NCI-H446 (cell line): ENCODE measurements at places on chromosomes 3 and 15.

DNA sequence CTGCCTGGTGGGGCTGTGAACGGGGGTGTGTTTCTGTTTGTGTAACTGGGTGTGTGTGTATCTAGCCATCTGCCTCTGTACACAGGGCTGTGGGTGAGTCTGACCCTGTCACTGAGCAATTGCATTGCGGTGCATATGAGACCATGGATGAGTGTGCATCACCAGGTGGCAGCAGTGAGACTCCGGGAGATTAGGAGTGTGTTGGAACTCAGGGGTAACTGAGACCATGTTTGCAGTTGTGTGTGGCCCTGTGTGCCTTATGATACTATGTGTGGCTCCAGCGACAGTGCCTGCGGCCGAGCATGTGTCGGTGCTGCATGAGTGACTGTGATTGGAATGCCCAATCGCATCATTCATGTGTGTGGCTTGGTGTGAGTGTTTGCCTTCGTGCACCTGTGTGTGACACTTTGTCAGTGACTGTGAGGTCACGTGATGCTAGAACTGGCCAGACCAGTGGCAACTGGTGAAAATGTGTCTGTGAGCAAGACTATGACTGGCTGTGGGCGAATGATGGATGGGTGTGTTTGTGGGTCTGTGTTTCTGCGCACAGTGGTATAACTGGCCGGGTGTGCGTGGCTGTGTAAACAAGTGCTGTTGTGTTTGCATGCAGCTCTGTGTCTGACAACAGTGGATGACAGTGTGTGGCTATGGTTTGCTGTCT is 14.0 kb downstream of the VILL start:
- DNase-seq = peak; percentile 33

DNA sequence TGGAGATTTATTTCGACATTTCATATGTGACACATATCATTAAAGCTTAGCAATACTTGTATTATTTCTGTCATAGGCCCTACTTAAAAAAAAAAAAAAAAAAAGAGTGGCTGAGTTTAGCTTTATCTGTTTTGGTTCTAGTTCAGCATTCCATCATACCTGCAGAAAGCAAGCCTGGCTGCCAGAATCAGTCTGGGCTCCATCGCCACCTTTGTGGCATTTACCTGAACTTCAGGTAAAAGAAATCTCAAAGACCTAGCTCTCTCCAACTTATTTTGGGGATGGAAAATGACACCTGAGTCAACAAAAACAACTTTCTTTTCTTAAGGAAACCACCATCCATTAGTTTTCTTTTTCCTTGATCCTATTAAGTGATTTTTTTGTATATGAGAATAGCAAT is 82.1 kb downstream of the NEK10 start:
- DNase-seq = no peak

- no peak for DNase-seq
These were observed 16.5 kb downstream of the UROC1 start for GRCh38 chr3:126501054-126501453.

DNA sequence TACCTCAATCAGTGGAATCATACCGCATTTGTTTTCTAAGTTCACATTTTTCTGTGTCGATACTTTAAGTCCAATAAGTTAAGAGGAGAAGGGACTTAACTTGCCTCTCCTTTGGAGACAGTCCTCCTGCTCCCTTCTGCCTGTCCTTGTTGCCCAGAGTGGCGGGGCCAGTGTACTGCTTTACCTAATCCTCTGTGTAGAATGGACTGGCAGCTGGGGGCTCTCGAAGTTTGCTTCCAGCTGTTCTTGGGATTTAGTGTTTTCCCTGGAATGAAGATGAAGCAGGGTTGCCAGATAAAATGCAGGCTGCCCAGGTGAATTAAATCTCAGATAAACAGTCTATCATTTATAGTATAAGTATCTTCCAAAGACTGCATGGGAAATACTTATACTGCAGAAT is 287.6 kb upstream of the C2CD4B start:
- no peak for DNase-seq

GRCh38 chr3:65702202-65702601 is 336.5 kb downstream of the MAGI1 start:
- DNase-seq = no peak

DNA sequence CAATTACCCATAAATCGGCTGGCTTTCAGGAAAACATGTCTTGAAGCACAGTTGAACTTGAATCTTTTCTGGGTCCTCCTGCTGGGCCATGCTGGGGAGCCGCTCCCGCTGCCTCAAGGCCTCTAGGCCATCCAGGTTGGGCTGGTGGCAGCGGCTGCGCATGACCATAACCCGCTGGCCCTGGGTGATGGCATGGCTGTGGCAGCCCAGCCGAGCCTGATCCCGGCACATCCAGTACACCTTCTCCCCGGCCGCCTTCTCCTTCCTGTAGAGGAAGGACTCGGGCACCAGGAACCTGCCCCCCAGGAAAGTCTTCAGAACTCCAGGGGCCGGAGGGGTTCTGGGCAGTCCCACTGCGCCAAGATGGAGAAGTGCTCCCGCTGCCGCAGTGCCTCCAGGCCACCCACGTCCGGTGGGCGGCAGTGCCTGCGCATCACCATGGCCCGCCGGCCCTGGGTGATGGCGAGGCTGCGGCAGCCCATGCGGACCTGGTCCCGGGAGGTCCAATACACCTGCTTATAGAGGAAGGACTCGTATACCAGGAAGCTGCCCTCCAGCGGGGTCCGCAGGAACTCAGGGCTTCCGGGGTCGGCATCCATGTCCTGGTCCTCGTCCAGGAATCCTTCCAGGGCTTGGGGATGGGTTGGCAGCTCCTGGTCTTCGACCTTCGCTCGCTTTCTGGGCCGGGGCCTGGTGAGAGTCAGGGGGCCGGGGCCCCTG is 84.3 kb upstream of the FXR1 start:
- no peak for DNase-seq

DNA sequence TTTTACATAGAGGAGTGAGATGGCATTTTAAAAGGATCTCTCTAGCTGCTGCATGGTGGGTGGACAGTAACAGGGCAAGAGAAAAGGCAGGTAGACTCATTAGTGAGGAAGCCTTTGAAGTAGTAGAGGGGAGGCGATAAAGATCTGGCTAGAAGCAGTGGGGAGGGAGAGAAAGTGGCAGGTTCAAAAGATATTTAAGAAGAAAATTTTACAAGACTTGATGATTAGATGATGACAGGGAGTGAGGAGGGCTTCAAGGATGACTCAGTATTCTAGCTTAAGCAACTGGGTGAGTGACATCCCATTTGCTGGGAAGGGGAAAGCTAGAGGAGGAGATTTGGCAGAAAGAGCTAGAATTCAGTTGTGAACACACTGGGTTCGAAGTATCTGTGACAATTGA is 3.8 kb upstream of the BRPF1 start:
- DNase-seq = no peak

- no peak for DNase-seq
These were observed 142.8 kb downstream of the IGF1R start for GRCh38 chr15:98791046-98791701.

GRCh38 chr3:55795746-55796145 is 308.6 kb upstream of the WNT5A start:
- no peak for DNase-seq

- DNase-seq = no peak
These were observed 47.3 kb downstream of the IQSEC1 start for GRCh38 chr3:13025778-13026518.

DNA sequence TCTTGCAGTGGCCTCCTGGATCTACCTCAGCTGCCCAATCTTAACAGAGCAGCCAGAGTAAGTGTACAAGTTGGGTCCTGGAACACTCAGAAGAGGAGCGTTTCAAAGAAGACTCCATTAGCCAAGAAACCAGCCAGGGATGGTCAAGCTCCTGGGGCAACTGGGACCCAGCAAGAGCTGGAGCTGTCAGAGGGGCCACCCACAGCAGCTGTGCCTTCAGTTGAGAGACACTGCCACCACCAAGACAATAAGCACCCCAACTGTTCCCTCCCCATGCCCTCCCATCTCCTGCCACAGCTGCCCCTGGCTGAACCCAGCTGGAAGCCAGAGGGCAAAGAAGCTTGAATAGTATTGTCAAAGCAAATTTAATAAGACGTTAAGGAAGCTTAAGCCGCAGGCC is 110.6 kb upstream of the TLE3 start:
- DNase-seq = no peak

GRCh38 chr3:150535204-150535603 is 11.1 kb downstream of the SERP1 start:
- no peak for DNase-seq

- peak; percentile 54 for DNase-seq
These were observed 16.5 kb upstream of the MUSTN1 start for GRCh38 chr3:52851348-52851747.

DNA sequence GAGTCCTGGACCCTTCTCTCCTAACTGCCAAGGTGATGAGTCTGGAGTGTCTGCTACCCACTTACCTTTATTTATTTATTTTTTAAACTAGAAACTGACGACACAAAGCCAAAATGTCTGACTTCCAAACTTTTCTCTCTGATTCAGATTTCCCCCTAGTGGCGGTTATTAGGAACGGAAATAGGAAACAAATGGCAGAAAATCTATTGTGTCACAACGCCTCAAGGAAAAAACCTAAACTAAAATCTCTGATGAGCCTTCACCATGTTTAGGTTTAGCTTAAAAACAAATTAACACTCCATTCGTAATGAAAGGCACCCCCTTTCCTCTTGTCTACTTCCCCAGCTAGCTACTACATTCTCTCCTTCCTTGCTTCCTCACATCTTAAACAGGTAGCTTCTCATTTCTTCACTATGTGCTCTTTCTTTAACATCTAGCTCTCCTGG is 94.0 kb upstream of the MEX3B start:
- DNase-seq = peak; percentile 2

DNA sequence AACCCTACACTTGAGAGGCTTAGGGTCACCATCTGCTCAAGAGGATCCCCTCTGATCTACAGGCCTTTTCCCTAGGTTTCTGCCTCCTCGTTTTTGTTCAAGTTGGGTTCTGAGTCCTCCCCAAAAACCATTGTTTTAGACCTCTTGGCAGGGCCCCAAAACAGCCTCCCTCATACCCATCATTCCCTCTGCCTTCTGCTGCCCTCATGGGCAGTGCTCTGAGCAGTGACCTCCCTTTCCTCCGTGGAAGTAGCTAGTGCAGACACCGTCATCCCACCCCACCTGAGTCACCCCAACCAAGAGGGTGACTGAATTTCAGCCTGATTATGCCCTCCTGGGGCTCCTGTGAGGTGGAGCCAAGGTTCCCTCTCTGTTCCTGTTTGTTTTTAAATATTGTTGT is 92.0 kb downstream of the RBPMS2 start:
- DNase-seq = no peak

- DNase-seq = no peak
These were observed 66.3 kb upstream of the LRTM1 start for GRCh38 chr3:54994111-54994513.

DNA sequence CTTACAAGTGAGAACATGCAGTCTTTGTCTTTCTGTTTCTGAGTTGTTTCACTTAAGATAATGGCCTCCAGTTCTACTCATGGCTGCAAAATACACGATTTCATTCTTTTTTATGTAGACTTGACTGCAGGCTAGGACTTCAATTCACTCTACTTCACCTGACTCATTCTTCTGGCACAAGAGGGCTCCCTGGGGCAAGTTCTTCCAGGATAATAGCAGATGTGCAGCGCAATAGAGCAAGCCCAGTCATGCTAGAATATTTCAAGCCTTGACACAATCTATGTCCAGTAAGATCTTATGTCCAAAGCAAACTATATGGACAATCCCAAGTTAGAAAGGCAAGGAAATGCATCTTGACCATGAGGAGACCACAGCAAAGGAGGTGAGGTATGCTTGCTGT is 211.7 kb upstream of the GADL1 start:
- peak; percentile 2 for DNase-seq

DNA sequence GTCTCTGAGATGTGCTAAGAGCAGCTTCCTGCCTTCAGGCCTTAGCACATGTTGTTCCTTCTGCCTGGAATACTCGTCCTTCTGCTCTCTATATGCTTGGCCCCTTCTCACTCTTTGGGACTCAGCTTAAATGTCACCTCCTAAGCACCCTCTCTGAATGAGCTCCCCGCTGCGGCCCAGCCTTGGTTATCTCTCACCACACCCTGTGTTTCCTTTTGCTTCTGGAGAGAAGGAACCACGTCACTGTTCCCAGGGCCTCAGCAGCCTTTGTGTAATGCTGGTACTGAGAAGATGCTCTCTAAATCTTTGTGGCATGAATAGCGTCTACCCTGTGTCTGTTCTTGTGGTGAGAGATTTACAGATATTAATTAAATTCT is 2.2 kb downstream of the FAH start:
- no peak for DNase-seq

DNA sequence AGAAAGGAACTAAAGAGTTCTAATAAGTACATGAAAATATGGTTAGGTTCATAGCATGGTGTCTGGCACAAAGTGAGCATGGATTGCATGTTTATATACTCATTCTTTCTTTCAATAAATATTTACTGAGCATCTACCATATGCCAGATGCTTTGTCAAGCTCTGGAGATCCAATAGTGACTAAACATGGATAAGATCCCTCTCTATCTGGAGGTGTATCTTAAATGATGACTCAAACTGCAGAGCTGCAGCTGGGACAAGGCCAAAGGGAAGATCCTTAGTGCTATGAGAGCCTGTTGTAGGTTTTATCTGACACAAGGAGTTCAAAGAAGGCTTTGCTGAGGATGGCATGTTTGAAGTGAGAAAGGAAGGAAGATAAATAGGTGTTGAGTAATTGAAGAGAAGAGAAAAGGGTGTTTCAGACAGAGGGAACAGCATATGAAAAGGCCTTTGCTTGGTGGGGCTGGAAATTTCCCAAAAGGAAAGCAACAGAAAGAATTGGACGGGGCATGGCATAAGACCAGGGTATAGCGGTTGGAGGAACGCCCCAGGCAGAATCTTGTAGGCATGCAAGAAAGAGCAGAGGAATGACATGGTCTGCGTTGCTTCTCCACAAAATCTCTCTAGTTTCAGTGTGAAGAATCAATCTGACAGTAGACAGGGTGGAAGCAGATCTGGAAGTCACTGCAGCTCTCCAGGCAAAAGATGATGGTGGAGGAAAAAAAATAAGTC is 239.9 kb upstream of the LRTM1 start:
- no peak for DNase-seq

DNA sequence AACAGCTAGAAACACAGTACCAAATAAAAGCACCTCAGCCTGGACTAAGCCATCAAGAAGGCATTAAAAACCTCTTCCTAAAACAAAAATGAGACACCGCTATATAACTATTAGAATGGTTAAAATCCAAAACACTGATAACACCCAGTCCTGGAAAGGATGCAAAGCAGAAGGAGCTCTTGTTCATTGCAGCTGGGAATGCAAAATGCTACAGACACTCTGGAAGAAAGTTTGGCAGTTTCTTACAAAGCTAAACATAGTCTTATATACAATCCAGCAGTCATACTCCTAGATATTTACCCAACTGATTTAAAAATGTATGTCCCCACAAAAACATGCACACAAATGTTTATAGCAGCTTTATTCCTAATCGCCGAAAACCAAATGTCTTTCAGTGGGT is 35.7 kb downstream of the CHSY1 start:
- DNase-seq = no peak

DNA sequence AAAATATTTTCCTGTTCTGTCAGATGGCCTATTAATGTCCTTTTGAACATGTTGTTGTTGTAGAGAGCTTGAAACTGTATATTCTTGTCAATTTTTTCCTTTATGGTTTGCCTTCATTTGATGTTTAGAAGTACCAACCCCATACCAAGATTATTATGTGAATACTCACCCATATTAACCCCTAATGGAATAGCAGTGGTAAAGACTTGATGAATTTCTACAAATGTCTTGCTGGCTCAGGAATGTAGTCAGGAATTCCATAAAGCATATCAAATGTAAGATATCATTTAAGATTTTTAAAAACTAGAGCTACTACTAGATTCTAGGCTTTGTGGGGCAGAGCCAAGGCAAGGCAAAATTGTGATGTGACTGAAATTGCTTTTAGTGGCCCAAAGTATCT is 30.0 kb downstream of the MYO5A start:
- no peak for DNase-seq
